Activated CD4-positive, alpha-beta T cell treated with anti-CD3 and anti-CD28 coated beads, Interleukin-2, amount 10 ng/mL, durations not matched to agents 24 days and 14 days (primary cell): ENCODE measurements at places on chromosomes 7 and 10. TPM values are rescaled to one million over a fixed set of nuclear protein-coding genes. Genes with fewer than 3 reads are reported as not detected.

The C10orf53 gene
- not detected in 2 replicates for total RNA-seq

The LEP gene
- not detected in 2 replicates for total RNA-seq

The NEBL gene
- total RNA-seq: 0.42 and 0.59 TPM in 2 replicates

The PDSS1 gene
- total RNA-seq: 39.0 and 39.8 TPM in 2 replicates

The PHYHIPL gene
- total RNA-seq: not detected in 2 replicates

The RGR gene
- total RNA-seq: not detected in 2 replicates

The NPC1L1 gene
- total RNA-seq: not detected in 2 replicates

The ZC3HAV1 gene
- 86.1 and 90.5 TPM in 2 replicates for total RNA-seq

The C10orf67 gene
- 0.07 and 0.16 TPM in 2 replicates for total RNA-seq

The OLAH gene
- total RNA-seq: 0.26 and 0.62 TPM in 2 replicates

The CYP2C19 gene
- 0.33 TPM in 1 of 2 replicates, not detected in the other for total RNA-seq
